ENCODE measurements at places on chromosomes 4 and X. TPM values are rescaled to one million over a fixed set of nuclear protein-coding genes. Genes with fewer than 3 reads are reported as not detected.

GRCh38 chrX:46978341-46979291 lies 66.4 kb downstream of the JADE3 start:
- no peak for DNase-seq

GRCh38 chrX:115266300-115266699 lies 23.2 kb upstream of the LUZP4 start:
- DNase-seq, result no peak

Gene SMIM10
- total RNA-seq, result 1.9 TPM

DNA sequence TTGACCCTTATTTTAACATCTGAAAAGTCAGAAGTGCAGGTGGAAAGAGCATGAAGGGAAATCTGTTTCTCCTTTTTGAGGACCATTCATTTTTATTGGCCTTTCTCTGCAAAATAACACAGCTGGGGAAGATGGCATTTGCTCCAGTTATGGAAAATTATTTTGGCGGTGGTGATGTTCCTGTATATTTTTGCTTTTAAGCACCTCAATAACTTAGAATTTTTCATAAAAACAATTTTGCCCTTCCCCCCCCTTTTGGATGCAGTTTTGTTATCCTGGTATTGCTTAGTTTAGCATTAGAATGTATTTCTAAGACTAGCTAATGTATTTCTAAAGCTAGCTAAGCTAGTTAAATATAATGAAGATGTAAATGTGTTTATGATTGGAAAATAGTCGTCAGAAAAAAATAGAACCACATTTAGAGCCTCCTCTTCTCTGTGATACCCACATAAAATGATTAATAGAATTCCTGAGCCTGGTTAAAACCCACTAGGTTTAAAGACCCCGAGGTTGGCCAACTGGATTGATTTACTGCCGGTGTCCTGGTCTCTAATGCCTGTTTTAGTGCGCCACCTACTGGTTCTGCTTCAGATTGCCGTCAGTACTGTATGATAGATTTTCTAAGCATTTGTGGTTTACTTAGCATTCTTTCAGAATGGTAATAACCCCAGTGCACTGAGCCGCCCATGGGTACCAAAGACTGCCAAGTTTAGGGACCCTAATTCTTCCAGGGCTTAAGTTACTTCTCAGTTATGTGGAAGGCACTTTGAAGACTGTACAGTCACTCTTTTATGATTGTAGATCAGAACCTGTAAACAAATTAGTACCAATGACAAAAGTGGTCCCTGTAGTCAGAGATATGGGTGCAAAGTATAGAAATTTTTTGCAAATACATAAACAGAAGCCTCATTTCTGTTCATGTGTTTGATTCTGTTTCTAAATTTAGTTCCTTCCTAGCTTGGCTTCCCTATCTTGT lies 11.4 kb downstream of the KLF3 start:
- DNase-seq, result no peak

DNA sequence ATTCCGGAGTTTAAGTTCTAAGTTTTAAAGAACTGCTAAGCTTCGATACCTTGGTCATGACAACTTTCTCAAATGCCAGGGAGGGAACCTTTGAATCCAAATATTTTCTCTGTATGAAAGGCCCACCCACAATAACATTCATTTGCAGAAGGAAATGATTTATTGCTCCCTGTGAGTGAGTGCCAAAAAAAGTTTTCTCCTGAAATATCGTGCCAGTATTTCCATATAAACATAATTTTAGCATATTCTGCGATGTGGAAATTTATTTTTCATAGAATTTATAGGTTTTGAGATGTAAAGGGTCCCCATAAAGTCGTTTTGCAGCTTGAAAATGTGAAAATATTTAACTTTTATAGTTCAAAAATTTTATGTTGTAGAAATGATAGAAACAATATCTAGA lies 53.9 kb downstream of the BMPR1B start:
- DNase-seq, result no peak

DNA sequence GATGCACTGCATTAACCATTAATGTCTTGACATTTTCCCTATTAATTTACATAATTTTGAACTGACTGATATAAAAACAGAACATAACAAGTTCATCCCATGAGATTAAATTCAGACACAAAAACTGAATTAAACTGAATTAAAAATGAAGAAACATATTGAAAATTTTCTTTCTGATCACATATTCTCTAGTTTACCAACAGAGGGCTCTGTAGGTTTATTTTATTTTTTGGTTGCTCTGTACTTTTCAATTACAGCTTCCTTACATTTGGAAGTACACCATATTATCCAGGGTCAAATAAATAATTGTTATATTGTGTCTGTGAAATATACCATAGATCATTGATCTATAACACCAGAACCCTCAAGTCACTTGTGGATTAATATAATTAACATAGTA lies 27.3 kb upstream of the CT83 start:
- no peak for DNase-seq

Gene HERC5
- total RNA-seq, result 6.6 TPM

Gene PNMA3
- 1.7 TPM for total RNA-seq

GRCh38 chrX:109360301-109360700 lies 121.6 kb downstream of the GUCY2F start:
- no peak for DNase-seq

DNA sequence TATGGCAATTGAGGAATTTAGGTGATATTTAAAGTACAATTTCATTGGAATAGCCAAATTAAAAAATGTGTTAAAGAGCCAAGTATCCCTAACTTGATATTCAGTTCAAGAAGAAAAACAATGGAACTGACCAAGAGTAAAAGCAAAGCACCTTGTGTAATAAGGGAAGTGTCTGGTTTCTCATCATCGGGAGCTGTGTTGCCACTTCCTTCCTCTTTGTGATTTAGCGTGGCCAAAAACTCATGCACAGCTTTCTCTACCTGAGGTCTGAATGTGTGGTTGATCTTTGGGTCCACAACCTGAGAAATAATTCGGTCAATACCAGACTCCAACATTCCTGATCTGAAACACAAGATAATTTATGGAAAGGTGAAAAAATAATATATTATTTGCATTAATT lies 12.4 kb downstream of the BOD1L1 start:
- DNase-seq, result no peak

DNA sequence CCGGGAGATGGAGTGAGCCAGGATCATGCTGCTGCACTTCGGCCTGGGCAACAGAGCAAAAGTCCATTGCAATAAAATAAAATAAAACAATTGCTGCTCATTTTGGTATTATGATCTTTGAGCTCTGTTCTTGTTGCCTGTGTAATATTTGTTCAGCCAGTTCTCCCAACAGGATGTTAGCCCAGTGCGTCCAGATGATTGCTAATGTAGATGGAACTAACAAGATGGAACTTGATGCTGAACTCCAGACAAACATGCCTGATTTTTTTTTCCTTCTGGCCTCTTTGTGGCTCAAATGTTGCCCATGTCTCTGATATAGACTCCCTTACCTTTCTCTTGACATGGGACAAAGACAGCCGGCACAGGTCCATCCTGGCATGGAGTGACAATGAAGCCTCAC lies 15.8 kb downstream of the SSX5 start:
- no peak for DNase-seq

GRCh38 chr4:16140879-16141249 lies 57.0 kb upstream of the PROM1 start:
- peak; percentile 99 for DNase-seq

GRCh38 chr4:87633243-87633642 lies 16.8 kb upstream of the DMP1 start:
- DNase-seq, result no peak

Gene PCDH18
- 1.2 TPM for total RNA-seq

DNA sequence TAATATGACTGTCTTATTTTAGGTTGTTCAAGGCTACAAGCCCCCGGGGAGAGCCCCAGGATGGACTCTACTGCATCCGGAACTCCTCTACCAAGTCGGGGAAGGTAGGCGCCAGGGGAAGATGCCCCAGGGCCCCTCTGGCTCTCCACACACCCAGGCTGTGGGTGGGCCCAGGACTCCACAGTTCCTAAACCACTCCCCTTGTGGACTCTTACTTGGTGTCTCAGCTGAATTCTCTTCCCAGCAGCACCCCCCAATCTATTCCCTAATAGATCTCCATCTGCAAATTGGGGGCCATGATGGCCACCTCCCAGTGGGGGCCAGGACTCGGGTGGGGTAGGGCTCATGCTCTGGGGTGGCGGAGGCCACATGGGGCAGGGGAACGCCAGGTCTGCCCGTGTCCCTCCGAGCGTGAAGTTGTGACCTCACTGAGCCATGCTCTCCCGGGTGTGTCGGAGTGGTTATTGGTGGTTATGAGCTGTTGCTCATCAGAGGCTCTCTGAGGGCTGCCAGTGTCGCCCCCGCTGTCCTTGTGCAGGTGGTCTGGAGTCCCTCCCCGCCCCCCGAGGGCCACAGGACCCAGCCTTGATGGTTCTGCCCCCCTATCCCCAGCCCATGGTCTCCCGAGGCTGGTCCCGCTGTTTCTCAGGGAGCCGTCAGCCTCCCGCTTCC lies 11.2 kb upstream of the ADD1 start:
- DNase-seq, result no peak

DNA sequence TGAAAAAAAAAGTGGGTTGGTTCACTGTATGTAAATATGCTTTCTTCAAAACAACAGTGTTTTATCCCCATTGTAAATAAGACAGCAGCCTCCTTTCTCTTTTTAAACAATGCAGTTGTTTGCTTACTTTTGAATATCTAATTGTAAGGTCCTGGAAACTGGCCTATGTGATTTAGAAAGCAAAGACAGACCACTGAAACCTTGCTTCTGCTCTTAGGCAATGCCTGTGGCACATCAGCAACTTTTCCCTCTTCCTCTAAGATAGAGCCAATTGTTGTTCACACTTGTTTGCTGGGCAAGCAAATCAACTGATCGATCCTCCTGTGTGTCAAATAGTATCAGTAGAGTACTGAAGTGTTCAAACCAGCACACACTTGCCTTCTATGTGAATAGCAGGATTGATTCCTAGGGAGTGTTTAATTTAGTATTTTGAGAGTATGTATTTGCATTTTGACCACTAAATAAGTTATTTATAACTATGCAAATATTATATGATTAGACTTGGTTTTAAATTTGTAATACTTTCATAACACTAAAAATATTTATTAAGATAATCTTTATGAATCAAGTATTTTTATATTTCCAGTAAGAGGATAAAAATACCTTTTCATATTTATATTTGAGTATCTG lies 55.4 kb upstream of the GRPR start:
- no peak for DNase-seq

Gene UNC5C
- 2.8 TPM for total RNA-seq

GRCh38 chr4:88846206-88846790 lies 148.7 kb upstream of the NAP1L5 start:
- DNase-seq, result no peak

GRCh38 chrX:16517039-16517605 lies 132.8 kb upstream of the S100G start:
- DNase-seq, result no peak

GRCh38 chrX:87528487-87528886 lies 10.9 kb downstream of the KLHL4 start:
- DNase-seq, result no peak

- DNase-seq, result no peak
These were observed 55.5 kb downstream of the BMPR1B start for GRCh38 chr4:94813221-94813620.

DNA sequence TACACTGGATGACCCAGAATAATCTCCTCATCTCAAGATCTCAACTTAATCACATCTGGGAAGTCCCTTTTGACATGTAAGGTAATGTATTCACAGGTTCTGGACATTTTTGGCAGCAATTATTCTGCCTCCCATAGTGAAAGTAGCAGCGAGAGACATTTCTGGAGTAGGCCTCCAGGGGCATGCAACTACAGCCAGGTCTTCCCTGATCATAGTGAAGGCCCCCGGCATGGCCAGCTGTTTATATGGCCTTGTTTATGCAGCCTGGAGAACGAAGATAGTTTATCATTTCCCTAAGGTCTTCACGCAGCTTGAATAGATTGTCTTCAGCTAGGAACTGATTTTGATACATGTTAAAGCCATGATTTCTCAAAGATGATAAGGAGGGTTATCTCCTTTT lies 139.9 kb downstream of the RNF150 start:
- no peak for DNase-seq

- DNase-seq, result peak; percentile 70
These were observed 82.4 kb downstream of the SNCA start for GRCh38 chr4:89754531-89754930.

DNA sequence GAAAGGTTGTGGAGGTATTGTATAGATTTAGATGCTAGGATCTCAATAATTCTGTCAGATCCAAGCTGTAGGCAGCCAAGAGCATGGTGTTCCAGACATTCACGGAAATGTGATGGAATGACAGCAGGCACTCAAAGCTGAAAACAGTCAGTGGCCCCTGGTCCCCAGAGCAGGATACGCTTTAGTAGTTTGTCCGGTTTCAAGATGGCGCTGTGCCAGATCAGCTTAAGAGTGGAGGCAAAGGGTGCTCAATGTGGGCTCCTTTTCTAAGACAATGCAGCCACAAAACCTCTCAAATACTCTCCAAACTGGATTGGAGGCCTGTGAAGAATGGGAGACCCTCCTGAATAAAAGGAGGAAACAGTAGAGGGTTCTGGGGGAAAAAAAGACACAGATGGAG lies 291.2 kb upstream of the HS3ST1 start:
- DNase-seq, result no peak

GRCh38 chrX:21741364-21741763 lies 16.6 kb downstream of the SMPX start:
- DNase-seq, result no peak

DNA sequence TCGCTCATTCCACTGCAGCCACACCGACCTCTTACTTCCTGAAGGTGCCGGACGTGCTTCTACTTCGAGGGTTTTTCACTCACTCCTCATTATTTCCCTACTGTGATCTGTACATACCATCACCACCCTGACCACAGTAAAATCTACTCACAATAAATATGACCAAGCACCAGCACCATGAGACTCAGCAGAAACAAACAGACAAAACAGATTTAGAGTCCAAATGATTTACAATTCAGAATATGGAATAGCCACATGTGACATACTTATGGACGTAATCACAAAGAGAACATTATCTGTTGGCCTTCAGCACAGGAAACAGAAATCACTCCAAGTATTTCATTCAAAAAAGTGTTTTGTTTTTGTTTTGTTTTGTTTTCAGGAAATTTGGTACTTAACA lies 16.1 kb upstream of the KLB start:
- no peak for DNase-seq

- no peak for DNase-seq
These were observed 109.9 kb upstream of the DUSP21 start for GRCh38 chrX:44733931-44734330.

DNA sequence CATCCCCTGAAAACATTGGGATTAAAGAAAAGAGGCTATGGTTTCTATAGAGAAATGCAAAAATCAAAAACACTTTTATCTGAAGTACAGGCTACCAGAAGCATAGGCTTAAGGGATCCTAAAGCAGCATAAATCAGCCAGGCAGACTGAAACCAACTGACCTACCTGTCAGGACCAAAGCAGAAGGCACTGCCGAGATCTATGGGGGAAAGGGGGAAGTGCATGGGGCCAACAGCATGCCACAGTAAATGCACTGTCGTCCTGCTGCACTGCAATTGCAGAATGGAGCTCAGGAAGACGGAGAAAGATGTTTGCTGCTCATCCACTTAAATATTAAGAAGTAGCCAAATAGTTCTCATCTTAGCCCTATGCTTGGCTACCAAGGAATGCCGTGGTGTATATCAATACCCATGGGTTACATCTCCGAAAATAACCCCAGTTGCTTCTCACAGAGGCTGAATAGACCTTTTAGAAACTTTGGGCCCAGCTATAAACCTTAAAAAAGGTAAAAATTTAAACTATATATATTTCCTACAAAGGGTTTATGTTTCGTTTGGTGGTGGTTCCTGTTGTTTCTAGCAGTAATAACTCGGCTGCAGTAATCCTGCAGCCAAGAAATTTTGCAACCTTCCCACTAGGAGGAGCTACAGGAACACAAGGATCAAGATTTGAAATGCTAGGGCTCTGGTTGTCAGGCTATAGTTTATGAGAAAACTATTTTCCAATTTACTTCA lies 312.2 kb upstream of the DIAPH2 start:
- no peak for DNase-seq

GRCh38 chr4:21992330-21992729 lies 43.8 kb upstream of the KCNIP4 start:
- DNase-seq, result no peak

Gene GABRQ
- 0.08 TPM for total RNA-seq
